ENCODE measurements at places on chromosomes 5 and 9.
A peak's percentile ranks its signal among the peaks of the same experiment; 100 is the strongest.

GRCh38 chr5:74209571-74209970 is 431.0 kb downstream of the ENC1 start:
- DNase-seq = no peak

GRCh38 chr9:131748411-131748955 is 8.6 kb upstream of the RAPGEF1 start:
- DNase-seq = no peak

- peak; percentile 75 for DNase-seq
These were observed 743 bp downstream of the NR3C1 start for GRCh38 chr5:143402553-143403333.

GRCh38 chr9:78295731-78296130 is 1.2 kb upstream of the PSAT1 start:
- DNase-seq = no peak

GRCh38 chr5:74054139-74054538 is 428.1 kb downstream of the ARHGEF28 start:
- no peak for DNase-seq

GRCh38 chr9:128902351-128903078 is 18.3 kb upstream of the PHYHD1 start:
- peak; percentile 96 for DNase-seq

- DNase-seq = no peak
These were observed 258.6 kb downstream of the FANCC start for GRCh38 chr9:95058795-95059386.

GRCh38 chr9:114888607-114889006 is 41.8 kb downstream of the TNFSF8 start:
- no peak for DNase-seq

- DNase-seq = peak; percentile 91
These were observed 22.1 kb downstream of the PTCH1 start for GRCh38 chr9:95494416-95495371.

DNA sequence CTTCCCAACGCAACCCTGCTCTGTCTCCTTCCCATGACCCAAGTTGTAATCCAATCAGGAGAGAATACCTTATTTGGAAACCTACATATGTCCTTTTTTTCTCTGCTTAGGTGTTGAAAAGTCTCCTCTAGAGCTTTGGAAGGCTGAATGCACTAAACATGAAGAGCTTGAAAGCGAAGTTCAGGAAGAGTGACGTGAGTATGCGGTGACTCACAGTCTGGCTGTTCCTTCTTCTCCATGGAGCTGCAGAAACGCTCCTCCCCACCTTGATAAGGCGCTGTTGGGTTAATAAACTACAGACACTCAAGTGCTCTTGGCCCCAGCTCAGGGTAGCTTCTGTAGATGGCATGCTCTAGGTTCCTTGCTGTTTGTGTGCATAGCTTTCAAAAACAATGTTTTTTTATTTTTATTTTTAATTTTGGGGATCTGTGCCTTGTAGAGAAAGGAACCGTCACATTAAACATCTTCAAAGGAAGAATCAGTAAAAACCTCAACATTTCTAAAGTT is 30.7 kb downstream of the RAI14 start:
- no peak for DNase-seq

GRCh38 chr5:54390015-54390414 is 65.5 kb upstream of the HSPB3 start:
- DNase-seq = no peak

DNA sequence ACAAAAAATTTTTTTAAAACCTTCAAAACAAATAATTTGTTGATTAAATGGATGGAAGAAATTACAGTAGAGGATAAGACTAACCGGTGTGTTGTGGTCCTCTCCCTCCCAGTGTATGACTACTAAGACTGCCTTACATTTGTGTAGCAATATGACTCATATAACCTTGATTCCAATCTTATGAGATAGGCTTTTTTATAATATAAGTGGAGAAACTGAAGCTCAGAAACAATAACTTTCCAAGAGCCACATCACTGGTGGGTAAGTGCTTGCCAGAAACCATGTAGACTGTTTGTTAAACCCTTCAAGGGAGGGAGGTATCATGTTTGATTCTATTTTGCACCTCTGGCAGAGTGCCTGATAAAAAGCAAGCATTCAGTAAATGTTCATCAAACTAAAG is 47.5 kb downstream of the NLN start:
- DNase-seq = no peak

GRCh38 chr5:132459031-132459982 is 31.3 kb downstream of the IRF1 start:
- DNase-seq = no peak

- no peak for DNase-seq
These were observed 187.7 kb upstream of the PTGER4 start for GRCh38 chr5:40492056-40492455.

DNA sequence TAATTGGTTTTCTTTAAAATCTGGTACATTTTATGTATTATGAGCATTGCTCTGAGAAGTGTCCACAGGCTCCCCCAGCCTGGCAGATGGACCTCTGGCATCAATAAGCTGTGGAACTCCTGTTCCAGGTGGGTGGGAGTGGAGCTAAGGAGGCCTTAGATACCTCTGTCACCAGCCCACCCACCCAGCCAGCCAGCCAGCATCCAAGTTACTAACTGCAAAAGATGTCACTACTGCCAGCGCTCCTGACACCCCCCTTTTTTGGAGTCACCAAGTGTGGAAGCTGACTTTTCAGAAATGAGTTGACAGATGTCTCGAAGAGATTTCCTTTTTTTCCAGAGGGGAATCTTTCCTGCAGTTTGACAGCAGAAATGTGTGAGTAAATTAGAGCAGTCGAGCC is 111.2 kb downstream of the GALNT10 start:
- no peak for DNase-seq

GRCh38 chr9:8088477-8088876 is 288.9 kb upstream of the DMAC1 start:
- no peak for DNase-seq

- DNase-seq = no peak
These were observed 100.0 kb downstream of the SH3TC2 start for GRCh38 chr5:148962761-148963324.

GRCh38 chr9:131478421-131478868 is 24.3 kb upstream of the POMT1 start:
- DNase-seq = peak; percentile 65

- DNase-seq = no peak
These were observed 97.6 kb upstream of the LHFPL2 start for GRCh38 chr5:78746021-78746770.

DNA sequence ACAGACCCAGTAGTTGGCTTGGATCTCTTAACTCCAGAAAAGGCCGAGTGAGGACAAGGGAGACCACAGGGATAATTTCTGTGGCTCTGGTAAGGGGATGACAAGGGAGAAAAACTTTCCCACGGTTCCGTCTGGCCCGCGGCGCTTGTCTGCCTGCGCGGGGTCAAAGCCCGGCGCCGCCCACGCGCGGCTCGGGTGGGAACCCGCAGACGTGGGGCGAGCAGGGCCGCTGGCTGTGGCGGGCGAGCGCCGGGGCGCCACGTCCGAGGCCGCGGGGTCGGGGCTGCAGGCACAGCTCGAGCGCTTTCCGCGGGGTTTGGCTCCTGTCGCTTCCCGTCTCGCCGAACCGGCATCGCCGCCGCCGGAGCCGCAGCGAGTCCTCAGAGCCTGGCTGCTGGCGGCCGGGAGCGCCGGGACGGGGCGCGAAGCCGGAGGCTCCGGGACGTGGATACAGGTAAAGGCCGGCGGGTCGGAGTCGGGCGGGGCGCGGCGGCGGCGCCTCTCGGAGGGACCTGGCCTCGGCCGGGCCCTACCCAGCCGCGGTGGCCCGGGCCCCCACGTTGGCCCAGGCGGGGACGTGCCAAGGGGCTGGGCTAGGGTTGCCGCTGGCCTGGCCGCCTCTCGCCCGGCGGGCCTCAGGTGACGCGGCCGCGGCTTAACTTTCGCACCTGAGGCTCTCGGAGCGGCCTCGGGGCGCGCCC is at the start of gene RNF180:
TSS of gene RNF180 (plus strand) at position 344 of the 701 bp plus-strand sequence. CDS start 34,965 bp downstream, outside the sequence.
- DNase-seq = no peak

DNA sequence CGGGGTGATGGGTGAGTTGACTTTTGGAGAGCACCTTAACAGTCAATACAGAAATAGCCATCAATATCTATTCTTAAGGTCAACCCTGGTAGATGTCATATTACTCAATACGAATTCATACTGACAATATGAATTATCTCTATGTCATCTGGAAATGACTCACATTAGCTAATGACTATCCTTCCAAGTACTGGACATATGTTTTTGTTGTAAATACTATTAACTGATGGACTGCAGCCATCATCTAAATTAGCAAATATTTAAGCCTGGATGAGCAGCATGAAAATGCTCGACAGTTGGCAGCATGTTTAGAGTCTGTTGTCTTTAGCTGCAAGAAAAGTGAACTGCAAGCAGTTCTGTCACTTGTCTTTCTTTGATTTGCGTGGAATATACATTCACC is 19.6 kb upstream of the ISOC1 start:
- DNase-seq = no peak

GRCh38 chr9:95131023-95131943 is 186.2 kb downstream of the FANCC start:
- DNase-seq = peak; percentile 61

- DNase-seq = no peak
These were observed 4.8 kb downstream of the GM2A start for GRCh38 chr5:151257731-151258181.

- no peak for DNase-seq
These were observed 23.1 kb upstream of the FGF10 start for GRCh38 chr5:44412286-44412685.

GRCh38 chr5:113381791-113382190 is 53.0 kb downstream of the TSSK1B start:
- no peak for DNase-seq

GRCh38 chr5:150700246-150700593 is 642 bp downstream of the RBM22 start:
- DNase-seq = no peak

- DNase-seq = no peak
These were observed 70.7 kb downstream of the EPB41L4A start for GRCh38 chr5:112348387-112348786.

- no peak for DNase-seq
These were observed 17.0 kb downstream of the PRRT1B start for GRCh38 chr9:131562032-131562959.

DNA sequence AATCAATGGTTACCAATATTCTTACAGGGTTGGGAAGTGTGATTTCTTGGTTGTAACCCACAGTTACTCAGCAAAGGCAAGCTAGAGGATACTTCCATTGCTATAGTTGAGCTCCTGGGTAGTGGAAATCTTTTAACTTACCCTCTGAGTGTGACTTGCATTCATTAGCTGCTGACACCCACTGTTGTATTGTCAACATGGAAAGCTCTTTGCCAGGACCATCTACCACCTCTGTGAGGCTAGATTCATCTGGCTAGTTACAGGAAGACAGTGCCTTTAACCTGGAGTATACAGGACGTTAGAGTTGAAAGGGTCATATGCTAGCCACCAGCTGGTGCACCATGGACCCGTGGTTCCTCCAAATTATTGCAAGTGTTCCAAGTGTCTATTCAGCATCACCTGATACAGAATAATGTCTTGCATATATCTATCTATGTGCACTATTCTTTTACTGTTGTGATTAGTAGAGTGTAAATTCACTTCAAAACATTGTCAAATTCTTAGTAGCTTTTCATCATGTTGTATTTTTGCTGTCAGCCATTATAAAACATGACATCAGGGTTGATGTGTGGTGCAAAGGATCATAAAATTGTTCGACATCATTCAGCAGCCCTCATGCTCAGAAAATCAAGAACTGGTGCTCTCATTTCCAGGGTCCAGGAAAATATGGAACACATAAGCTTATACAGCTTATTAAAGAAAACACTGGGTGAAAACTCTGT is 239.0 kb downstream of the PJA2 start:
- no peak for DNase-seq

DNA sequence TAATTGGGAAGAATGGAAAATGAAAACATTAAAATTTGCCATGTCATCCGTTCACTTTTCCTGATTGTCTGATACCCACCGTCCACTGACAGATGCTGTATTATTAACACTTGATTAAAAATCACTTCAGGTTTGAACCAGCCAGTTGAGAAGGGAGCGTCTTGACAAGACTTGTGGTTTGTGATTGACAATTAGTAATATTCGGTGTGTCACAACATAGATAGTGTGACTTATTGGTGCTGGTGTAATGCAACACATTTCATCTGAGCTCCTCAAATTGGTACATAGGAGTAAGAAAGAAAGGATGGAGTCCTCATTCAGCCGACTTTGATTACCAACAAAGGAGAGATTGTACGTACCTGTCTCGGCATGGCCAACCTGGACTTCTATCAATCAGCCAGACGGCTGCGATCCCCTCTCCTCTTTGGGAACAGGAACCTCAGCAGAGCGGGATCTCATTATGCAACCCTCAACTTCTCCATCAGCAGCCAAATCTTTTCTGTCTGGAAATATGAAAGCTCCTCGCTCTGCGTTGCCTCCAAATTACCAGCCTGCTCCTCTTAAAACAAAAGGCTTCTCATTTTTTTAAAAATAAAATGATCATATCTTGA is 211.7 kb upstream of the MVB12B start:
- peak; percentile 14 for DNase-seq

DNA sequence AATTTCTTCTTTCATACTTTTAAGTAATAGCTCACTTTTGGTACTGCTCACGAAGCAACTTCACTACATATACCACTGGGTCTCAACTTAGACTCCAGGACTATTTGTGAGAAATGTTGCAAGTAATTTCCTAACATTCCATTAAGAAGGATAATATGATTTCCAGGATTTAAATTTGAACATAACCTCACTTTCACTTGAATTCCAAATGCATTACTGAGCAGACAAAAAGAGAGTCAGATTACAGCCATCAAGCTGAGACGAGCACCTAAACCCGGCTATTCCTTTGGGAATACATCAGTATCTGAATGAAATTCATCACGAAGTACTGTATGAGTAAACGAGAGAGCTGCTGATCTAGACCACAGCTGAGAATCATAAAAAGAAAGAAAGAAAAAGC is 47.3 kb downstream of the LIFR start:
- no peak for DNase-seq

- DNase-seq = no peak
These were observed 105.5 kb downstream of the RICTOR start for GRCh38 chr5:38968665-38969064.

DNA sequence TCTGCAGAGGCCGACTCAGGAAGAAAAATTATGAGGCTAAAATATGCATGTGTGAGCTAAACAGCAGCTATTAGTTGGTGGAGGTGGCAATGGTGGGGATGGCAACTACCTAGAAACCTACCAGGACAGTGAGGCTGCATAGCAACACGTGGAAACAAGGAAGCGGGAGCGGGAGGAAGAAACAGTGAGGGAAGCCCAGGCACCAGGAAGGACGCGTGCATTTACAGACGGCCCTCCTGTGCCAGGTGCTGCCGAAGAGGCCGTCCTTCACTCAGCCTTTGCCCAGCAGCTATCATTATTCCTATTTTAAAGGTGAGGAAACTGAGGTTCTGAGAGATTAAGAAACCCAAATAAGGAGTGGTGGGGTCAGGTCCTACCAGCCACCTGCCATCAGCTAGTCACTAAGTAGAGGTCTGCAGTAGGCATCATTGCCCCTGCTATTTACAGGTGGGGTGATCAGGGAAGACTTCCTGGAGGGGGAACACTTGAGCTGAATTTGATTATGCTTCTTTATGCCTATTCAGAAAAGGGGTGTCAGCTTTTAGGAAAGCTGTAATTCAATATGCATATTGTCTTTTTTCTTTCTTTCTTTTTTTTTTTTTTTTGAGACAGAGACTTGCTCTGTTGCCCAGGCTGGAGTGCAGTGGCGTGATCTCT is 125.3 kb downstream of the CRB2 start:
- no peak for DNase-seq

- peak; percentile 4 for DNase-seq
These were observed 50.7 kb upstream of the SHB start for GRCh38 chr9:38119560-38120236.

GRCh38 chr5:59079622-59080620 is 497.0 kb downstream of the RAB3C start:
- no peak for DNase-seq

Measured in activated CD8-positive, alpha-beta memory T cell treated with anti-CD3 and anti-CD28 coated beads, Interleukin-2, amount 10 ng/mL, durations not matched to agents 7 days and 5 days (primary cell).